ENCODE measurements at places on chromosomes 5 and 9. TPM values are rescaled to one million over a fixed set of nuclear protein-coding genes. Genes with fewer than 3 reads are reported as not detected.

GBGT1 gene
- 14.5 TPM for total RNA-seq

FAM153A gene
- total RNA-seq: 6.0 TPM

PCDHA12 gene
- 10.7 TPM for total RNA-seq

SNAPC4 gene
- total RNA-seq: 20.0 TPM

ARID3C gene
- 0.23 TPM for total RNA-seq

TTC23L gene
- total RNA-seq: 1.6 TPM

SPATA31D4 gene
- total RNA-seq: not detected

ZNF474 gene
- not detected for total RNA-seq

PHF24 gene
- 0.53 TPM for total RNA-seq

TRIO gene
- total RNA-seq: 73.5 TPM

ADGRD2 gene
- total RNA-seq: 1.6 TPM

- H3K27ac ChIP-seq: no peak overlapping the region
- H3K27me3 ChIP-seq: peaks cover 51% of the 10 kb centered on the region
- peaks cover 50% of the 10 kb centered on the region for H3K4me1 ChIP-seq
- DNase-seq: no peak
- no peak overlapping the region for H3K4me3 ChIP-seq
Observed at GRCh38 chr5:141493500-141494422, 4.9 kb downstream of the PCDHGC5 start.

DNA sequence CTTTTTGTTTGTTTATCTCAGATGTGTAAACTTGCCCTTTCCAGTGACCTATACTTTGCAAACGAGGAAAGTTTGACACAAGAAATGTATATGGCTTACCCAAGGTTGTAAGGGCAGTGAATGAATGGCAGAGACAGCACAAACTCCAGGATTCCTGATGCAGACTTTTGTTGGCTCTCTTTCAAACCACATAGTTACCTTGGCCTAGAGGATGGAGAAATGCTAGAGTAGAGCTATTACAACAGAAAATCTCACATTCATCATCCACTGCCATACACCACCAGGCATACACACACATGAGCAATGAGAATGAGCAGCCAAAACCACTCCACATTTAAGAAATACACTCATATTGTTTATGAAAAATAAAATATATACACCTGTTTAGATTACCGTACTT lies 387.0 kb downstream of the TLR4 start:
- peaks cover 15% of the 10 kb centered on the region for H3K4me1 ChIP-seq
- H3K4me3 ChIP-seq: no peak overlapping the region
- H3K36me3 ChIP-seq: no peaks in the 10 kb centered on the region

DNA sequence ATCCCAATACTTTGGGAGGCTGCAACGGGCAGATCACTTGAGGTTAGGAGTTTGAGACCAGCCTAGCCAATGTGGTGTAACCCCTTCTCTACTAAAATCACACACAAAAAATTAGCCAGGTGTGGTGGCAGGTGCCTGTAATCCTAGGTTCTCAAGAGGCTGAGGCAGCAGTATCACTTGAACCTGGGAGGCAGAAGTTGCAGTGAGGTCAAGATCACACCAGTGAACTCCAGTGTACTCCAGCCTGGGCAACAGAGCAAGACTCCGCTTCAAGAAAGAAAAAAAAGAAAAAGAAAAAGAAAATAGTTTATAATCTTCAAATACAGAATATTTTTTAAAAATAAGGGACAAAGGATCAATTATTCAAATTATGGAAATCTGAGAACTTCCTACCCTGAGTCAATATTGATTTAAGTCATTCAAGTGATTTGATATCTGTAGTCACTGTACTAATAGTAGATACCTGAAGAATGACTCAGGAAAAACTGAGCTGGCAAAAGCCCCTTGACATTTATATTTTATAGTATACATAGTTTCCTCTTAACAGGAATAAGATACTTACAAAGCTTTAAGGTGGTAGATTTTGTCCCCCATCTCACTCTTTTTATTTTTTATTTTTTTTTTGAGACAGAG lies 61.8 kb downstream of the PTBP3 start:
- H3K27ac ChIP-seq: no peak overlapping the region
- H3K27me3 ChIP-seq: no peaks in the 10 kb centered on the region
- no peak for DNase-seq
- H3K4me3 ChIP-seq: no peak overlapping the region

DNA sequence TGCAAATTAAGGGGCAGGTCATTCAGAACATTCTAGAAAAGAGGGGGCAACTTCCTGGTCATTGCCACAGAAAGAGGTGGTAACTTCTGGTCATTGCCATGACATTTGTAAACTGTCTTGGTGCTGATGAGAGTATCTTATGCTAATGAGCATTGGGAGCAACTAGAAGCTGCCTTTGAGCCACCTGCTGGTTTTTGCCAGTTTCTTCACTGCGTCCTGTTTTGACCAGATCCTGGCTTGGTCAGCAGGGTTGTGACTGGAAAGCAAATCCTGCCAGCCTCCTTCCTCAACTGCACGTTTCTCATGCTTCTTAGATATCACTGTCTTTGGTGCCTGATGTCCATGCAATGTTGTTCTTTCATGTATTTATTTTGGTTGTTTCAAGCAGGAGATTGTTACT lies 53.2 kb upstream of the SPATA31C2 start:
- no peak overlapping the region for H3K27ac ChIP-seq
- H3K36me3 ChIP-seq: no peaks in the 10 kb centered on the region
- peaks cover 4% of the 10 kb centered on the region for H3K27me3 ChIP-seq
- peaks cover 10% of the 10 kb centered on the region for H3K4me1 ChIP-seq
- no peak overlapping the region for H3K4me3 ChIP-seq
- no peak for DNase-seq

DNA sequence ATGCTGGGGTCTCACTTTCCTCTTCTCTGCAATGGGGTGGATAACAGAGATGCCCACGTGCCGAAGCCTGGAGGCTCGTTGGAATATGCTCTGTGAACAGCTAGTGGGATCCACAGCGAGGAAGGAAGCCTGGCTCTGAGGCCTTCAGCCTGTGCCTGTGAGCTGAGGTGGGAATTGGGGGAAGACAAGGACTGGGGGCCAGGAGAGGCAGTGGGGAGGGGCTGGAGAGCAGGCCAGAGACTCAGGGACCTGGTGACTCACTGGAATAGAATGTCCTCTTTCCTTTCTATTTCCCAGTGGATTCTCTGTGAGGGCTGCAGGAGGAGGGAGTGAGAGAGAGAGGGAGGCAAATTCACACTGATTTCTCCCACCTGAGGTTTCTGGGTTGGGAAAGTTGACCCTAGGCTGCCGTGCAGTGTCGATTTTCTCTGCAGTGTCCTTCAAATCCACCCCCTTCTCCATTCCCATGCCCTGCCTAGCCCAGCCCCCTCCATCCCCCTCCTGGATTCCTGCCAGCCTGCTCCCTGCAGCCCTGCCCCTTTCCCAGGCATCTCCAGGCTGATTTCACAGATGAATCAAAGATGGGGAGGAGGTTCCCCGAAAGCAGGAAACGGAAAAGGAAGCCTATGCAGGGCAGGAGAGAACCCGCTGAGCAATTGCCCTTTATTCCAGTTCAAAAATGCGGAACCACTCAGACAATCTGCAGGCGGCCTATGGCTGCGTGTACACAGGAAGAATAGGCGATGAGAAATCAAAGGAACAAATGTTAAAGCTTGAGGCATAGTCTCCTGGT lies 1.4 kb upstream of the SPAAR start:
- peak overlapping the region; percentile 92 for H3K27ac ChIP-seq

GRCh38 chr9:123568691-123569688 lies 213.0 kb downstream of the CRB2 start:
- no peak overlapping the region for H3K4me3 ChIP-seq
- no peak overlapping the region for H3K27ac ChIP-seq
- H3K4me1 ChIP-seq: no peaks in the 10 kb centered on the region
- no peak for DNase-seq

GRCh38 chr9:34591248-34591916 lies 1.9 kb upstream of the CNTFR start:
- H3K4me3 ChIP-seq: peak overlapping the region; percentile 78
- peaks cover 32% of the 10 kb centered on the region for H3K4me1 ChIP-seq
- DNase-seq: peak; percentile 93
- H3K36me3 ChIP-seq: no peaks in the 10 kb centered on the region
- H3K27ac ChIP-seq: no peak overlapping the region

DNA sequence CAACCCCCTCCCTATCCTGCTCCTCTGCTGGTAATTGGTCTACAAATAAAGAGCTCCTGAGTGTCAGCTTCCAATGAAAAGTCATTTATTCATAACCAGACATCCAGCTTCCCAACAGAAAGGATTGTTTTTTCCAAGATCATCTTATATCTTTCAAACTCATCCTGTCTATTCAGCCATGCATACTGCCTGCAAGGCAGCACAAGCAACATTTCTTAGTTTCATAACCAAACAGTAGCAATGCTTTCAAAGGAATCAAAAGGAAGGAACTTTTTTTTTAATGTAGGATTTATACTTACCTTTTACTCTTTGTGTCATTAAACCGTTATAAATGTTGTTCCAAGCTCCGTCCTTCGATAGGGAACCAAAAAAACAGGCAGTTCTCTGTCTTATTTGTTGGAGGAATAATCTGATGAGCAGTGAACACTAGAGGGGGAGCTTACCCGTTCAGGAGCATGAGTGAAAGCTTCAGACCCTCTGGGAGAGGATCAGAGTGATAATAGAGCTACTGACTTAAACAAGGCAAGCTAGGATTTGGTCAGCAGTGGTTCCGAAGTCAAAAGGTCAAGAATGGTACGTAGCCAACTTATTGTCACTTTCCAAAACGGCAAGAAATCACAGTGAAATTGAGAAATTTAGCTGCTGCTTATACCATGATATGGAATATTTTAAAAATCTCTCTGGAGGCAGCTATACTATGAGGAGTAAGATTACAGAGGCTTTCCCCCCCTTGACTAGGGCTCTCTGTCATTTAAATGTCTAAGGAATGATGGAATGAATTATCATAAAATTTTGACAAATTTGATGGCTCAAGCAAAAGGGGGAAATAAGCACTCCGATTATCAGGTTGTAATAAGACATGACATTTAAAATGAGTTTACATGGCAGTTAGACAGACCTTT lies 892.9 kb downstream of the NR2F1-AS1 start:
- no peaks in the 10 kb centered on the region for H3K36me3 ChIP-seq
- H3K4me1 ChIP-seq: peaks cover 3% of the 10 kb centered on the region
- H3K4me3 ChIP-seq: no peak overlapping the region
- no peaks in the 10 kb centered on the region for H3K27me3 ChIP-seq
- DNase-seq: no peak

DNA sequence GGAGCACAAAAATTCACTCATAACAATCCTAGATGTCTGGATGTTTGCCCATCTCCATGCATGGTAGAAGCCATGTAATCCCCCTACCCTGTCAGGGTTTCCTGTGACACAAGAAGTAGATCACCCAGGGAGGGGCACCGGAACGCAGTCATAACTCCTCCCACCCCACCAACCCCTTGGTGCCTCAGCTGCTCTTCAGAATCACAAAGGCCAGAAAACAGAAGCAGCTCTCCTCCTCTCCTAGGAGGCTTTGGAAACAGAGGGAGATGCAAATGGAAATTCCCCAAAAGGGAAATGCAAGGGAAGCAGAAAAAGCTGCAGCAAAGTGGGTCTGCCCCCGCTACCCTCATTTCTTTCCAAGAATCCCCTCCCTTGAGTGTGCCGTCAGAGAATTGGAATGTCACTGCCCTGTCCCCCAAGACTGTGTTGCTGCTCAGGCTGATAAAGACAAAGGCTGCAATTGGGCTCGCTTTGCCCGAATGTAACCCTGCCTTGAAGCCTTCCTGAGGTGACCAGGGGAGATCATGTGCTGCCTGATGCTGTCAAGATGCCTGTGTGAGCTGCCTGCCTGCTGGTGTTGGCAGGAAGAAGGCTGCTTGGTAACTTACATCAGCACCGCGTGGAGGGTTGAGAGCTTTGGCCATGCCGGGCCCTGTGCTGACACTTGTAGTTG lies 65.5 kb upstream of the ABCA1 start:
- H3K36me3 ChIP-seq: no peaks in the 10 kb centered on the region
- DNase-seq: peak; percentile 76
- peak overlapping the region; percentile 80 for H3K4me3 ChIP-seq
- peak overlapping the region; percentile 99 for H3K27ac ChIP-seq
- peaks cover 46% of the 10 kb centered on the region for H3K27me3 ChIP-seq
- peaks cover 57% of the 10 kb centered on the region for H3K4me1 ChIP-seq

DNA sequence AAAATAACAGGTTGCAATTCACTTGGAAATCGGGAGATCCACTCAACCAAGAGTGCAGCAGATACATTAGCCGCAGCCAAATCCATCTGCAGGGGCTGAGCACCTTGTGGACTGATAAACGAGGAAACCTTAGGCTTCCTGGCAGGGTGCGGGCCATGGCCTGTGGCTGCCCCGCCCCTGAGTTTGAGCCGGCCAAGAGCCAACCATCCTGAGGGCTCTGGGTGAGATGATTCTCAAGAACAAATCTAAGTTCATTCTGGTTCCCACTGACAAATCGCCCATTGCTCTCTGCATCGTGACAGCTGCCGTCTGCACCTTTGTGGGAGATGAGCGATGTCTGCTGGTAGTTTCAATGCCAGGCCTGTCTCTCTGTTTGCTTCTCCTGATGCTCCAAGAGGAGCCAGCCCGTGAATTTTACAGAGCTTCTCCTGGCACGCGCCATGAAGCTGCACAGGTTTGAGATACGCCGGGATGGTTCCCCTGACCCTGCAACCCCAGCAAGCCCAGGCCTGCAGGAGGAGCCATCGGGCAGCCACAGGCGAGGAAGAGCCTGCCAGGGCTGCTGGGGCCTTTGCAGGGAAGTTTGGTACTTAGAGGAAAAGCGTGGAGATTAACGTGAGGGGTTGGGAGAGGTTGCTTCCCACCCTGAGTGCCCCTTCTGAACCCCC lies 154.0 kb downstream of the OLFM1 start:
- peak; percentile 56 for DNase-seq
- H3K27me3 ChIP-seq: no peaks in the 10 kb centered on the region
- H3K27ac ChIP-seq: no peak overlapping the region
- H3K36me3 ChIP-seq: no peaks in the 10 kb centered on the region
- no peak overlapping the region for H3K4me3 ChIP-seq

- H3K4me3 ChIP-seq: no peak within 1 kb of the TSS
- H3K27ac ChIP-seq: no peak within 1 kb of the TSS
- H3K4me1 ChIP-seq: no peaks in the 10 kb centered on the region
- DNase-seq: no peak
- no peaks in the 10 kb centered on the region for H3K27me3 ChIP-seq
Observed at GRCh38 chr9:92424340-92424739, at the start of gene OMD. TSS of gene OMD (minus strand) at chr9:92424471. CDS start at chr9:92417558, 6,913 bp downstream.

GRCh38 chr5:50576686-50577256 lies 89.7 kb upstream of the PARP8 start:
- H3K4me1 ChIP-seq: no peaks in the 10 kb centered on the region
- DNase-seq: no peak
- no peak overlapping the region for H3K27ac ChIP-seq

DNA sequence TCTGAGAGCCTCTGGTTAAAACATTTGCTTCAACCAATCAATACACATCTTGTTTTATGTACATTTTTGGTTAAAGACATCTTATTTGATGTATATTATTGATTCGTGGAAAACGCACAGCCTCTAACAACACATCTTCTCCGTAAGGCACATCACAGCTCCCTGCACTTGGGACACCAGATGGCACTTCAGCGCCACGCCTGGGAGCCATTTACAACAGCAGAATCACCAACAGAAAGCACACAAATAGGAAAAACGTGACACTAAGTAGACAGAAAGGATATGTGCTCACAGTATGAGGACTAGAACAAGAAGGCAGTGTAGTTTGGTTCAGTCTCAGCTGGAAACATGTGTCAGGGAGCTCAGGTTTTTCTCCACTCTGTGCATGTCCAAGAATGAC lies 199.7 kb downstream of the ROR2 start:
- H3K4me3 ChIP-seq: no peak overlapping the region
- H3K36me3 ChIP-seq: no peaks in the 10 kb centered on the region
- no peaks in the 10 kb centered on the region for H3K4me1 ChIP-seq
- H3K27me3 ChIP-seq: no peaks in the 10 kb centered on the region
- H3K27ac ChIP-seq: no peak overlapping the region

All from WTC11 (cell line).